Bronchus fibroblast of lung (primary cell): ENCODE measurements at places on chromosomes 2 and 18. TPM values are rescaled to one million over a fixed set of nuclear protein-coding genes. Genes with fewer than 3 reads are reported as not detected.

LOXHD1 gene
- not detected in 2 replicates for total RNA-seq

TBR1 gene
- total RNA-seq = not detected in 2 replicates

PLEKHH2 gene
- 1.0 and 1.2 TPM in 2 replicates for total RNA-seq

CABYR gene
- total RNA-seq = 6.7 and 7.6 TPM in 2 replicates

ABCG8 gene
- not detected in 2 replicates for total RNA-seq

EFHD1 gene
- 0.45 TPM in 1 of 2 replicates, not detected in the other for total RNA-seq

IL18R1 gene
- total RNA-seq = 1.0 and 1.3 TPM in 2 replicates

ALPP gene
- not detected in 2 replicates for total RNA-seq

ALPI gene
- total RNA-seq = not detected in 2 replicates

ERBB4 gene
- not detected in 2 replicates for total RNA-seq

IRS1 gene
- 43.2 and 43.6 TPM in 2 replicates for total RNA-seq

NEU2 gene
- not detected in 2 replicates for total RNA-seq

CFAP210 gene
- total RNA-seq = not detected in 2 replicates

B3GNT7 gene
- 0.15 and 0.50 TPM in 2 replicates for total RNA-seq

PSD4 gene
- 8.4 and 8.8 TPM in 2 replicates for total RNA-seq

TRAPPC12 gene
- 61.4 and 65.0 TPM in 2 replicates for total RNA-seq

C2orf76 gene
- total RNA-seq = 10.9 and 11.4 TPM in 2 replicates

CREG2 gene
- total RNA-seq = under 0.01 and 0.34 TPM in 2 replicates

SLC11A1 gene
- total RNA-seq = under 0.01 and 0.30 TPM in 2 replicates

HOXD13 gene
- total RNA-seq = not detected in 2 replicates

PJVK gene
- 0.84 and 0.89 TPM in 2 replicates for total RNA-seq

NCKAP5 gene
- total RNA-seq = under 0.01 and 0.15 TPM in 2 replicates

POTEJ gene
- total RNA-seq = not detected in 2 replicates

RNF125 gene
- 0.30 and 0.34 TPM in 2 replicates for total RNA-seq

SLC30A3 gene
- 0.15 and 0.34 TPM in 2 replicates for total RNA-seq

EPB41L5 gene
- total RNA-seq = 5.5 and 6.9 TPM in 2 replicates

DGUOK gene
- 88.1 and 89.5 TPM in 2 replicates for total RNA-seq

OXER1 gene
- under 0.01 and 0.17 TPM in 2 replicates for total RNA-seq

HRH4 gene
- not detected in 2 replicates for total RNA-seq

MARCHF4 gene
- total RNA-seq = 0.67 and 1.2 TPM in 2 replicates

RESP18 gene
- not detected in 2 replicates for total RNA-seq

HAAO gene
- 3.9 and 4.2 TPM in 2 replicates for total RNA-seq

DSC3 gene
- 0.17 and 0.30 TPM in 2 replicates for total RNA-seq

CNGA3 gene
- total RNA-seq = not detected in 2 replicates

LAMA3 gene
- 1.2 and 1.3 TPM in 2 replicates for total RNA-seq

KCNG2 gene
- 1.9 and 3.9 TPM in 2 replicates for total RNA-seq

PIEZO2 gene
- total RNA-seq = 1.3 and 1.8 TPM in 2 replicates

TTL gene
- 33.0 and 38.9 TPM in 2 replicates for total RNA-seq

MYO7B gene
- under 0.01 TPM in 1 of 2 replicates, not detected in the other for total RNA-seq

CCDC141 gene
- total RNA-seq = not detected in 2 replicates
